ENCODE measurements at places on chromosomes 11 and 22.

DNA sequence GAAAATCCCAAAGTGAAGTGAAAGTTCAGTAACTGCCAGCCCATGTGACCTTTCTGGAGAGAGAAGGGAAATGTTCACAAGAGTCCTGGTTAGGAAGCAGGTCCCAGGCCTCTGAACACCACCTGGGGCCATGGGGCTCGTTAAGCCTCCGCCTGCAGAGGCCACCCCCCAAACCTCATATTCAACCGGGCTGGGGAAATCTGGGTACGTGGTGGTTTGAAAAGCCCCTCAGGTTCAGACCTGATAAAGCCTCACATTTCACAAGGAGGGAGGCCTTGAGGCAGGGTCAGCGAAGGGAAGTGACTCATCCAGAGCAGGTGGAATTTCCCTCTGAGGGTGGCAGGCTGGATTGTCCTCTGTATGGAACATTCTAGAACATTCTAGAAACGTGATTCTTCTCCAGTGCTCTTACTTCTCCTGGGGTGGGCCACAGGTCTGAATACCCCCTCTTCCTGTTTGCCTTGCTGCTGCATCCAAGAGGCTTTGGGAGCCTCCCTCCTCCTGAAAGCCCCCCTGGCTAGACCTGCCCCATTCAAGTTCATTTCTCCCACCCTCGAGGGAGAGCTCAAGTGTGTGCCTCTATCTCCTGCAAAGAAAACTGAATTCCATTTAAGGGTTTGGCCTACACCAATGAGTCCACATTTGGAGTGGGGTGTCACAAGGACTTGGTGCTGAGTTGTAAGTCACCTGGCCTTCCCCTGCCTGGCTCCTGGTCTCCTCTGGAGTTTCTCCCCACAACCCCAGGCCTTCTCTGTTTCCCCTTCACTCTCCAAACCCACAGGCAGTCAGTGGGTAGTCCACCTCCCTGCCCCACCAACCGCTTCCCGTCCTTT lies 6.3 kb downstream of the FXYD2 start:
- peak; percentile 48 for DNase-seq

DNA sequence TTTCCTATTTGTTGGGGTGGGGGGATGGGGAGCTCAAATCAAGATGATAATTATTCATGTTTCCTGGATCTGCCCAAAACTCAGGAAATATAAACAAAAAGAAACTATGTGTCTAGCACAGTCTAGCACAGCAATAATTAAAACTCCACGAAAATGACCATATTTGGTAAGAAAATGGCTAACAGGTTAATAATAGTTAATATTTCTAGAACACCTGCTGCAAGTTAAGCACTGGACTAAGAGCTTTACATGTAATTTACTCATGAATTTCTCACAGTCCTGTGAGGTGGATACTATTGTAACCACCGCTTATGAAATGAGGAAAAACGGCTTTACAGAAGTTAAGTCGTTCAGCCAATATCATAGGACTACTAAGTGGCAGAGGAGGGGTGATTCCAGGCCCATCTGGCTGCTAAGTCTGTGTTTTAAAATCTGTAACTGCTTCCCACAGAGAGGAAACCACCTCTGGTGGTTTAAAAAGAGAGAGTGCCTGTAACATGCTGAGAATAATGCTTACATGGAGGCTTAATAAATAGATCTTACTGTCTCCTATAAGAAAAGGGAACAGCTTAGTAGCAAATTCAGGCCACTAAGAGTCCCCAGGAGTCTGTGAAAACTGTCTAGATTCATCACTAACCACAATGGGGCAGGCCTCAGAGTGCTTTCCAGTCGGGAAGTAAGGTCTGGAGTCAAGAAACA lies 11.0 kb upstream of the AMOTL1 start:
- DNase-seq = no peak

DNA sequence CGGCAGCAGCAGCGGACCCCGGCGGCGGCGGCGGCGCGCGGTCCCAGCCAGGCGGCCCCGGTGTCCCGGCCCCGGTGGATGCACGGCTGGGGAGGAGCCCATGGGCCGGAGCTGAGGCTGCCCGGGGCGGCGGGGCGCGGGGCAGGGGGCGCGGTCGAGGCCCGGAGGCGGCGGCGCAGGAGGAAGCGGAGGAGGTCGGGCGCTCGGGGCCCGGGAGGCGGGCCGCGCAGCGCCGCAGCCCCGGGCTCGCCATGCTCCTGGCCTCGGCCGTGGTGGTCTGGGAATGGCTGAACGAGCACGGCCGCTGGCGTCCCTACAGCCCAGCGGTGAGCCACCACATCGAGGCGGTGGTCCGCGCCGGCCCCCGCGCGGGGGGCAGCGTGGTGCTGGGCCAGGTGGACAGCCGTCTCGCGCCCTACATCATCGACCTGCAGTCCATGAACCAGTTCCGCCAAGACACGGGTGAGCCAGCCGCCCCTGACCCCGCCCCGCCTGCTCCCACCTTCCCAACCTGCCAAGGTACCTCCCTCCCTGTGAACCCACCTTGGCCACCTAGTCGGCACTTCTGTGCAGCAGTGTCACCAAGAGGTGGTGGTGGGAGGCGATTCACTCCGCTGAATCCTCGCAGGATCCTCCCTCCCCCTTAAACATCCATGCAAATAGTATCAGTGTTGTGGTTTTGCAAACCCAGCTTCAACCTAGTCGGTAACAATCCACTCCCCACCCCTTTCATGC lies 580 bp downstream of the DTX4 start:
- DNase-seq = peak; percentile 41

DNA sequence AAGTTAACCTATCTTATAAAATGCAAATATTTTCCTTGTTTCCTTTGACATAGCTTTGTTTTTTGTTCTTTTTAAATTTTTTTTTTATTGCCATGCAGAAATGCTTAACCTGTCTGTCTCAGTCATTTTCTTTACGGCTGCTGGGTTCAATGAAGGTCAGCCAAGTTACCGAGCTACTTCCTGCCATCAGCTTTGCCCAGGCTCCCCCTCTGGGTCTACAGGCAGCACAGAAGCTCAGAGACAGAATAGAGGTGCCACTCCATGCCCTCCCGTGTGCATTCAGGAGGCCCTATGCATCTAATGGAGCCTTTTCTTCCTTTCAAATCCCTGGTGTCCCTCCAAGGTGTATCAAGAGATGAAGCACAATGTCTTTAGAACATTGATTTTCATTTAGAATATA lies 411.0 kb upstream of the NARS2 start:
- no peak for DNase-seq

DNA sequence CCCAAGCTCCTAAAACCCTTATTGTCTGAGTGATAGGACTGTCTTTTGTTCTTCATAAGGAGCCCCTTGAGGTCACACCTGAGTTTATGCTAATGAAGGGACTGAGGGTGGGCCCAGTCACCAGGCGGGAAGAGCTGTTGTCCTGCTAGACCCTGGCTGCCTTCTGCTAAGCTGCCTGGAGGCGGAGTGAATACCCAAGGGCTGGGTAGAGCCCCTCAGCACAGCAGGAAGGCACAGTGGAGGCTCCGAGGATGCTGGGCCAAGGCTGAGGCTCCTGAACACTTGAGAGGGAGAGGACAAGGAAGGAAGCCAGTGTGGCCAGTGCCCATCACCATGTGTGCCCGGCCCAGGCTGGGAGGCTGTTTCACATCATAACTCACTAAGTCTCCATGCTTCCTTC lies 4.8 kb upstream of the PHF21B start:
- DNase-seq = no peak

DNA sequence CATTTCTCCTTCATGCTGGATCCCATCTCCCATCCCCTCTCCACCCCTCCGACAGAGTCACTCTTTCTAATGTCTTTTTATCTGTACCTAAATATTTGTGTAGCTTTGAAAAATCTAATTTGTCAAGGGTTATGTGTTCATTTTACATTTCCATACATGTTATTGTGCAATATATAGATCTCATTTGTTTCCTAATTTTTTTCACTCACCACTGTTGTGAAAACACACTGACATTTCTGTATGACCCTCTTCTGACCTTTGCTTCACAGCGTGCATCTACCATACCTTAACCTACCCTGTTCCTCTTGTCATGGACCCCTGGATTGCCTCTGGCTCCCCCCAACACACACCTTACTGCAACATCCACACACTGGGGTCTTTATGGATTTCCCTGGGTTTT lies 942.9 kb downstream of the TBC1D22A start:
- DNase-seq = no peak

DNA sequence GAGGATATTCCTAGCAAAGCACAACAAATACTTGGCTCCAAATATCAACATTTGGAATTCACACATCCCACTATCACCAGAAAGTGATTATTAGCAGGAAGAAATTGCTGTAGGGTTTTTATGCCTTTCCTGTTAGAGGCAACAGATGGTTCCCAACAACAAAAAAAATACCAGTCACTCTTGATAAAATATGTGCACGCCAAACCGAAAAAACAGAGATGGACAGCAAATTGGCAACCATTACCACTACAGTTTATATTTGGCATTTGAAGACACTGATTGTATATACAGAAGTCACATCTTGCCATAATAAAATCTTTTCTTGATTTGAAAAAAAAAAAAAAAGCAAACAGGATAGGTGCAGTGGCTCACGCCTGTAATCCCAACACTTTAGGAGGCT lies 78.2 kb downstream of the TMPRSS5 start:
- DNase-seq = no peak

DNA sequence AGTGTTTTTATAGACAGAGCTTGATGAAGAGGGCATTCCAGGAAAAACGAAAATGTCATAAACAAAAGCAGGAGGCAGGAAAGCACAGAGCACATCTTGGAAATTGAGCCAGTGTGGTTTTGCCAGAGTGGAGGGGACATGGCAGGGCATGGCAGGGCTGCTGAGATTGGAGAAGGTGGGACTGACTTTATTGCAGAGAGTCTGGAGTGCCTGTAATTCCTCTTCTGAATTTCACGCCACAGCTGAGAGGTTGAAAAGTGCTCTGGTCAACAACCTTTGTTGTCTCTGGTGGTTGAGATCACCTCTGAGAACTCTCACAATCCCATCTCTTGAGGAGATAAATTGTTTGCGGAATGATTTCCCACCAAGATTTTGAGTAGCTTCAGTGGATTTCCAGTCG lies 16.4 kb downstream of the SLC5A1 start:
- DNase-seq = no peak

GRCh38 chr11:126999366-126999765 lies 1.2 kb downstream of the KIRREL3 start:
- DNase-seq = no peak

- DNase-seq = peak; percentile 37
These were observed 37.4 kb downstream of the FBLN1 start for GRCh38 chr22:45540122-45540521.

DNA sequence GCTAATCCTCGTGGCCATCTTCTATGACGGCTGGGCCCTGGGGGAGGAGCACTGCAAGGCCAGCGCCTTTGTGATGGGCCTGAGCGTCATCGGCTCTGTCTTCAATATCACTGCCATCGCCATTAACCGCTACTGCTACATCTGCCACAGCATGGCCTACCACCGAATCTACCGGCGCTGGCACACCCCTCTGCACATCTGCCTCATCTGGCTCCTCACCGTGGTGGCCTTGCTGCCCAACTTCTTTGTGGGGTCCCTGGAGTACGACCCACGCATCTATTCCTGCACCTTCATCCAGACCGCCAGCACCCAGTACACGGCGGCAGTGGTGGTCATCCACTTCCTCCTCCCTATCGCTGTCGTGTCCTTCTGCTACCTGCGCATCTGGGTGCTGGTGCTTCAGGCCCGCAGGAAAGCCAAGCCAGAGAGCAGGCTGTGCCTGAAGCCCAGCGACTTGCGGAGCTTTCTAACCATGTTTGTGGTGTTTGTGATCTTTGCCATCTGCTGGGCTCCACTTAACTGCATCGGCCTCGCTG lies 12.1 kb downstream of the MTNR1B start:
- no peak for DNase-seq

GRCh38 chr11:95469258-95469657 lies 238.3 kb upstream of the SESN3 start:
- no peak for DNase-seq

DNA sequence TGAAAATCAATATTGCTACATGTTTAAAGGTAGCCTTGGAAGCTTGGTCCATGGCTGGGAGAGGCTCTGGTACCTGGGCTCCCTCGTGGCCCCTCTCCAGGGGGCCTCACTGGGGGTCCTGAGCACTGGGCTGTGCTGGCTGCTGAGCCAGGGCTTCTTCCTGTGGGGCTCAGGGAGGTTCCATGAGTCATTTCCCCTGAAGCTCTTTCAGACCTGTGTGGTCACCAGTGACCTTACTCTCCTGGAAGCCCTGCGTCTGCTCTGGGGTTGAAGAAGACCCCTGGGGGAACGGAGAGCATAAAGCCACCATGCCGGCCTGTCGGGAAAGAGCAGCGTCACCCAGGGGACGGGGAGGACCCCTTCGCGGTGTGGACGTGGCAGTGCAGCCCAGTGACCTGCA lies 389.0 kb downstream of the TBC1D22A start:
- DNase-seq = peak; percentile 48

DNA sequence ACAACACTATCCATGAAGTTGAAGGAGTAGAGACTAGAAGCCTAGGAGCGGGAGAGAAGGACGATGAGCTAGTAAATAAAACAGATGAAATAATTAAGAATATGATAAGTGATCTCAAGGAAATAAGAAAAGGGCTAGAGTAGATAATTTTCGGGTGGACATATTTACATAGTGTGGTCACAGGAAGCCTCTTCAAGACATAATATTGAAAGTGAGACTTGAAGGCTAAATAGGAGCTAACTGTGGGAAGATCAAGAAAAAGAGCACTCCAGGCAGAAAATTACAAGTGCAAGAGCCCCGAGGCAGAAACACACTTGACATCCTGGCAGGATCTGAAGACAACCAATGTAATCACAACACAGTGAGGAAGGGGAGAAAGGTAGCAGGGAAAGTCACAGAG lies 11.9 kb upstream of the PPFIBP2 start:
- no peak for DNase-seq

DNA sequence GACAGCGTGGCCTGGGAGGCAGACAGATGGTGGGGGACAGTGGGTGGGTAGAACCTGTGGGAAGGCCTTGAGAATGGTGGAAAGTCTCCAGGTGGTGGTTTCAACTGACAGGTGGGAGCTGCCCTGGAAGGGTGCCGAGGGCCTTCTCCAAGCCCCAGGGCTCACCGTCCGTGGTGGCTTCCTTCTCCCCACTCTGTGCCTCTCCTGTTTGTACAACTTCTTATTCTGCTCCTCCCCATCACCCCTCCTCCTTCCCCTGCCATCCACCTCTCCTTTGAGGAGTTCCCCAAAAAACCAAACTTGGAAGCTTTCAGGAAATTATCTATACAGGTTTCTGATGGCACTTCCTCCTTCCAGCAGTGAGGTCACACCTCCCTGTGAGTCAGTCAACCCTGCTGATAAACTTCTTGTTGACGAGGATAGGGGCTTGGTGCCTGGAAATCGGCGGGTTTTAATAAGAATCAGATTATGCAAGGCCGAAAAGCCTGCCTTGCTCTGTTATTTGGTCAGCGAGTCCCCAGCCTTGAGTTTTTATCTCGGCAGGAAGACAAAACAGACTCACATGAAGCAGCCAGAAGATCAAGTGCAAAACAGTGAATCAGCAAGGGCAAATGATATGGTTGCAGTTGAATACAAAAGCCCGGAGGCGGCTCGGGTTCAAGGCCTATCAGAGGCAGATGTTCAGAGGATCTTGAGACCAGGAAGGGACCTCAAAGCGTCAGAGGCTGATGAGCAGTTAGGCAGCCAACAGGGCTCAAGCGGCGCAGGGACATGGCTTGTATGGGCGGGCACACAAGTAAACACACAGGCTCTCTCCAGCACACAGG lies 9.5 kb upstream of the ST3GAL4 start:
- DNase-seq = peak; percentile 51

Measured in astrocyte of the hippocampus (primary cell).